NCI-H446 (cell line): ENCODE measurements at places on chromosomes 3 and 15.

DNA sequence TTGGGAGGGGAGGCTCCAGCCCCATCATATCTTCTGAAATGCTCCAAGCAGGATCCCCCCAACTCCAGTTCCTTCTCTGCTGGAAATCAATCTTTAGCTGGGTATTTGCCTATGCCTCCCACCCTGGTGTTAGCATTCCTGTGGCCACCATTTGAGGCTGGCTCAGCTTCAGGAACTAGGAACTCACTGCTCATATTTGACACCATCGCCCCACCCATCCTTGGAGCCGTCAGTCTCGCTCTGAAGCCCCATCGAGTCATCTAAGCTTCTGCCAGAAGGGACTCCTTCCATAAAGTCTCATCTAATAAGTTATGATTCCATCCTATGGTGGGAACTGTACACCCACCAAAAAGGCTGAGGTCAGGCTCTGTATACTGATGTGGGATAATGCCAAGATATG, 26.4 kb downstream of the PRKCD start:
- no peak for DNase-seq

DNA sequence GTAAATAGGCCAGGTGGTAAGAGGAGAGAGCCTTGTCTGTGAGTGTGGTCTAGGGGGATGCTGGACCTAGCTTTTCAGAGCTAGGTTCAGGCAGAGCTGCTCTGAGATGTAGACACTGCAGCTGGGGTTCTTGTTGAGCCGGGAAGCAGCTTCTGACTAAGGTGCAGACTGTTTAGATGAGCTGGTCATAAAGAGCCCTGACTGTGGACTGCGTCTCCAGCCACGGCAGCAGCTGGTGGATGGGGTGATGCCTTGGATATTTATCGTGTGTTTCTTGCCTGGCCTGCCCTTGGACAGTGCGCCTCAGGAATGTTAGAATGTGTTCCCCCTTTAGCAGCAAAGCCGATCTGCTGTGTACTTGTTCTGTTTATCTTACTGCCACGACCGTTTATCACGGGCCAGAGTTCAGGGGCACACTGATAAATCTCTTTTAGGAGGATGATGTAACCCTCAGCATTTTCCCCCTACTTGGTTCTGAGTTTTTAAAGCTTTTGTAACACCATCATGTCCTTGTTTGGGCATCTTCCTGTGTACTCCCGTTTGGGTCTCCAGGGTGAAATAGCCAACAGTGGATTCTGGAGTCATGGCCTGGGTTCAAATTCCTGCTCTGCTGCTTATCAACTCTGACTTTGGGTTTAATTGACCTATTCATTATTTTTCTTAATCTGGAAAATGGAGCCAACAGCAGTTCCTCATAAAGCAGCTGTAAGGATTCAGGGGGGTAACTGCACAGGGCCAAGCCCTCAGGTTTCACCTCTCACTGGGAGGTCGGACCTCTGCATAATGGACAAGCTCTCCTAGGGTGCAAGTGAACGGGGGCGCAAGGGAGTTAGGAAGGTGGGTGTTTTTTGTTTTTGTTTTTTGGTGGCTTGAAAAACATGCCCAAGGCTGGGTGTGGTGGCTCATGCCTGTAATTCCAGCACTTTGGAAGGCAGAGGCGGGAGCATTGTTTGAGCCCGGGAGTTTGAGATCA, 51.4 kb downstream of the FLNB start:
- no peak for DNase-seq

GRCh38 chr3:195221015-195221853, 49.7 kb downstream of the XXYLT1 start:
- DNase-seq = peak; percentile 27

DNA sequence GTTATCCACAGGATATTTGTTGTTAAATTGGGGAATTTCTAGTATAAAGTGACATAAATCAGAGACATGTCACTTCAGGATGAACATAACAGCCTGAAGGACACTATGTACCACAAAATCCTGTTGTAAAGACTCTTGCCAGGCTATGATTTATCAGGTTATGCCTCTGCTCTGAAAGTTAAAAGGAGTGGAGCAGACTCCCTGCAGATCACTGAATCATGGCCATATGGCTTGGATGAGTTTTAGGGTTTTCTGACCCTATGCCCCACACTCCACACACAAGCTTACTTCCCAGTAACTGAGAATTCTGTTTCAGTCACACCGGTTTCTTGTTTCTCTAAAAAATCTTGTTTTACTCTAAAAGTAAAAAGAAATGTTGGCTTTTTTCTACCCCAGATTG, 869.4 kb downstream of the NAALADL2 start:
- DNase-seq = peak; percentile 54

DNA sequence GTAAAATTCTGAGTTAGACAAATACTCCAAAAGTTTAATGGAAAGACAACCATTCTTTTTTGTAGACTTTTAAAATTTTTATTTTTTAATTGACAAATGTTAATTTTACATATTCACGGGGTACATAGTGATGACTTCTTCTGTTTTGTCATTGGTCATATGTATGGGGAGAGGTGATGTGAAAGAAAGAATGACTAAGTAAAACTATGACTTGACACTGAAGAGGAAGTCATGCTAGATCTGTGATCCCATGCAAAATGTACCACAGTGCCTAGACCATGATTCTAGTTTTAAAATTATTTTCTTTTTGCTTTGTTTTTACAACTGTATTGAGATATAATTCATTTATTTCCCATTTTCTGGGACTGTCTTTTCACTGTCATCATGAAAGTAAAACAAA, 281.6 kb downstream of the MBNL1 start:
- DNase-seq = no peak

- no peak for DNase-seq
Measured at GRCh38 chr3:138381413-138381901, 33.1 kb downstream of the MRAS start.

DNA sequence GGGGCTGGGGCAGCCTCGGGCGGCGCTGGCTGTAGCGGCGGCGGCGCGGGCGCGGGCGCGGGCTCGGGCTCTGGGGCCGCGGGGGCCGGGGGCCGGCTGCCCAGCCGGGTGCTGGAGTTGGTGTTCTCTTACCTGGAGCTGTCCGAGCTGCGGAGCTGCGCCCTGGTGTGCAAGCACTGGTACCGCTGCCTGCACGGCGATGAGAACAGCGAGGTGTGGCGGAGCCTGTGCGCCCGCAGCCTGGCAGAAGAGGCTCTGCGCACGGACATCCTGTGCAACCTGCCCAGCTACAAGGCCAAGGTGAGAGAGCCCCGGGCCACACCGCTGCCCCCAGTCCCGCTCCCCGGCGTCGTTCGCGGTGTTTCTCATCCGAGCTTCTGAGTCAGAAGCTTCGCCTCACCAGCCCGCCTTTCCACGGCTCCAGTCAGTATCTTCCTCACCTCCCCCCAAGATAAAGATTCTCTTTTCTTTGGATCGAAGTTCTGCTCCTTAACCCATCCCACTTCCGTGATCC, 600 bp downstream of the FBXO45 start:
- DNase-seq = no peak

DNA sequence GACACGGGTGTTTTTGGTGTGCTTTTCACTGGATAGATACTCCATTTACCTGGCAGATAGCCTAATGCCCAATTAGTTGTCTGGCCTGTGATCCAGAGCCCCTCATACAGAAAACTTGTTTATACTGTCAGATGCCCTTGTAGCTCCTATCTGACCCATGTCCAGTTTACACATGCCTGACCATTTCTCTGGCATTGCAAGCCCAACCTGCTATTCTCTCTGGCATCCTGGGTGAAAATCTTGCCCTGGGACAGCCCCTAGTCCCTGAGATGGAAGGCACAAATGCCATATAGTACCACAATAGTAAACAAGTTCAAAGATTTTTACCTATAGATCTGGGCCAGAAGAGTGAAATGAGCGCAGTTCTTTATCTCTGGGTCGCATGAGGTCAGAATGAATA, 212.6 kb downstream of the ZBBX start:
- DNase-seq = no peak

DNA sequence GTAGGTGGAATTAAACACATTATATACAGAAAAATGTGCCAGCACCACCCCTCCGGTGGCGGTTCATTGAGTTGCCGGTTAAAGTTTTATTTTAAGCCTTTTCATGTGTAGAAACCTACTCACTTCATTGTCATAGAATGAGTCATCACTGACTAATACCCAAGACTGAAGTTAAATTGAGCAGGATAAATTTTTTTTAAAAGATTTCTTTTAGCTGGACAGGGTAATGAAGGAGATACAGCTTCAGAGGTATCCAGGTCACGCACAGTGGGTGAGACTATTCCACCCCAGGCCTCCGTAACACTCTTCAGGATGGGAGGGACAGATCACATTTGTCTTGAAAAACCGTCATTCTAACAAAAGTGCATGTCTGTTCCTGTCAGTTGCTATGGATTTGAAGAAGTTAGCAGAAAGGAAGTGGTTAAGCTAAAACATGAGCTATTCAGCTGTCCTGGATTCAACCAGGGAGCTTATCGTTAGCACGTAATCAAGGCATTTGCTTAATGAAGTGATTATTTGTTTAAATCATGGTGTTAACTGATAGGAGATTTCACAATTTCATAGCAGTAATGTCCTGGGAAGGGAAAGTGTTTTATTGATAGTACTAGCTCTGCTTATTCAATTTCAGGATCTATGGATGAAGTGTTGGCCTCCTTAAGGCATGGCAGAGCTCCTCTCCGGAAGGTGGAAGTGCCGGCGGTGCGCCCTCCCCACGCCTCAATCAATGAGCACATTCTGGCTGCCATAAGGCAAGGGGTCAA, 23.4 kb downstream of the WHAMM start:
- no peak for DNase-seq

GRCh38 chr3:96712792-96713191, 101.6 kb upstream of the EPHA6 start:
- DNase-seq = no peak

DNA sequence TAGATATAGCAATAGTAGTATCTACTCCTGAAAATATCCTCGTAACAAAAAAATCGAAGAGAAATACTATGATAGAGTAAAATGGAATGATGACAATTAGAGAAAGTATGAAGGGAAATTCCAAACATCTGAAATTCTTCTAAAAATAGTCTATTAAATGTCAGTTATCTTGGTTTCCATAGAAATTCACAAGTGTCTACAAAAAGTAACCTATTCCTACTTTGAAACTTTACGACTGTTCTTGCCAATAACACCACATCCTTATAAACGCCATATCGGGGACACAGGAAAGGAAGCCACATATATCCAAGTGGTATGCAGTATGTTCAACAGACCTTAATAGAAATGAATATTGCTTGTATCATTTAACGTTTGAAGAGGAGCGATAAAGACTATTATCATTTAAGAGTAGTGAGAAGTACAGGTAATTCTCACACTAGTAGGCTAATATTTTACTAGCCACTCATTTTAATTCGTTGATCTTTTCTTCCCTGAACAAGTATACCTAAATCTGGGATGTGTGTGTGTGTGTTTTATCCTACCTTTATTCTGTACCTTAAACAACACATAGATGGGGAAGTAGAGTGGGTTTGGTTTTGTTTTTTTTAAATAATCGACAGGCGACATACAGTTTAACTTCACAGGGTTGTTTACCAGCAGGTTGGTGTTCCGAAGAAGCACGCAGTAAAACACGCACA, 1.2 kb downstream of the GPR176 start:
- DNase-seq = no peak

DNA sequence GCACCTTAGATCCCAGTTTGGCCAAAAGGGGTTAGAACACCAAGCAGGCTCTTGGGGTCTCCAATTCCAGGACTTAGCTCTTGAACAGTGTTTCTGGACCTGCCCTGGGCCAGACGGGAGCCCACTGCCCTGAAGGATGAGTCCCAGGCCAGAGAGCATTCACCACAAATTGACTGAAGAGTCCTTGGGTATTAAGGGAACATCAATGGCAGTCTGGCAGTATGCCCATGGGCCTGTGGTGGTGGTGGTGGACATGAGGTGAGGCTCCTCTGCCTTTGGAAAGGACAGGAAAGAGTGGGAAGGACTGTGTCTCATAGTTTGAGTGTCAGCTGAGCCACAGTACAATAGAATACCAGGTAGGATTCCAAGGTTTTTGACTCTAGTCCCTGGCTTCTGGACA, 960.0 kb downstream of the DIPK2A start:
- DNase-seq = no peak

GRCh38 chr3:186909078-186909853, 21.1 kb upstream of the ST6GAL1 start:
- no peak for DNase-seq

DNA sequence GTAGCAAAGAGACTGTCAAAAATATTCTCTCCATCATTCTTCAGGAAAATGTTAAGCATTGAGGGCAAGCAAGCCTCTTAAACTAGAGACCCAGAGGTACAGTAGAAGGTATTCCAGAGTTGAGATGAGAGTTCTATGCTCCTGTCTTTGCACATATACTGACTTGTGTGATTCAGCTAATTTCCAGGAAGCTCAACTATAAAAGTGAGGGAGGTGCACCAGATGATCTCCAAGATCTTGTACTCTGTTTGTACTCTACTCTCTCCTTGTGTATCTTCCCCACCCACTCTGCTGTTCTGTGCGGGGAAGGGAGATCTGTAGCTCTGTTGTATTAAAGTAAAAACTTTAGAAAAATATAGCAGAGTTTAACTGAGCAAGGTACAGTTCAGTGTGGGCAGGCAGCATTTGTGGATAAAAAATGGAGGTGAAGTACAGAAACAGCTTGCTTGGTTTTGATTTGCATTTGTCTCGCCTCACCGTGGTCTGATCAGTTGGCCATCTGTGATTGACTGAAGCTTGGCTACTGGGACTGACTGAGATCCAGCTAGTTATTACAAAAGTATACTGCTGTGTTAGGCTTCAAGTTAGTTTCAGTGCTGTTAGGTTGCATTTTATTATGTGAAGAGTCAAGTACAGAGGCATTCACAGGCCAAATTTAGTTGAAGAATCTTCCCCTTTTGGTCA, 463.1 kb upstream of the GOLIM4 start:
- peak; percentile 34 for DNase-seq

DNA sequence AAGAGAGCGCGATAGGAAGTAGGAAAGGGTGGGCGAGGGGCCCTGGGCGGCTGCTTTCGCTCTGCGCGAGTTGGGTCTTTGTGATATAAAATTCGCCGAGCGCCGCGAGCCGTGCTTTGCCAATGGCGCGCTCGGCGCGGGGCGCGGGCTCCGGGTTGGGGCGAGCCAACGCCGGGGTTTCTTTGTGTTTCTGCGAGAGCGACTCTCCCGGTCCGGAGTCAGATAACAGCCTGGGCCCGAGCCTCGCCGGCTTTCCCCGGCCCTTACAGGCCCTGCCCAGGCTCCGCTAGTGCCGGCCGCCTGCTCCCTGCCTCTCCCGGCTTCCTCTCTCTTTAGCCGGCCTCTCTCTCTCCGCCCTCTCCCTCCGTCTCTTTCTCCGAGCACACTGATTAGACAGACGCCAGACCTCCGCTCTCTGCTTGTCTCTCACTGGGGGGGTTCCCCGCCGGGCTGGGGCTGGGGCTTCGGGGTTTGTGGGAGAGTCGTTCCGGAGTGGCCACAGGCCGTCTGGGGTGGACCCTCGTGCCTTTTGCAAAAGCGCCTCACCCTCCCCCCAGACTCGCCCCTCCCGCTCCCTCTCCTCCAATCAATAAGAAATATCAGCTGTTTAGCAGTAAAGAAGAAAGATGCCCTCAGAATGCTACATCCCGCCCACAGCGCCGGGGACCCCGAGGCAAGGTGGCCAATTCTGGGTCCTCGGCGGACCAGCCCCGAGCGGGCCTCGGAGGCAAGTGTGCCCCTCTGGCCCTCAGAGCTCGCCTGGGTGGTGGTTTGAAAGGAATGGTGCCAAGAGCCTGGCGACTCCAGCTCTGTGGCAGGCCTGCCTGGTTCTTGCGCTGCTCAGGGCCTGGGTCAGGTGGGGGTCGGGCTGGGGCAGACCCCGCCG, 2.9 kb downstream of the NR2F2 start:
- DNase-seq = peak; percentile 17
